Keratinocyte (primary cell): ENCODE measurements at places on chromosomes 12 and 14.

DNA sequence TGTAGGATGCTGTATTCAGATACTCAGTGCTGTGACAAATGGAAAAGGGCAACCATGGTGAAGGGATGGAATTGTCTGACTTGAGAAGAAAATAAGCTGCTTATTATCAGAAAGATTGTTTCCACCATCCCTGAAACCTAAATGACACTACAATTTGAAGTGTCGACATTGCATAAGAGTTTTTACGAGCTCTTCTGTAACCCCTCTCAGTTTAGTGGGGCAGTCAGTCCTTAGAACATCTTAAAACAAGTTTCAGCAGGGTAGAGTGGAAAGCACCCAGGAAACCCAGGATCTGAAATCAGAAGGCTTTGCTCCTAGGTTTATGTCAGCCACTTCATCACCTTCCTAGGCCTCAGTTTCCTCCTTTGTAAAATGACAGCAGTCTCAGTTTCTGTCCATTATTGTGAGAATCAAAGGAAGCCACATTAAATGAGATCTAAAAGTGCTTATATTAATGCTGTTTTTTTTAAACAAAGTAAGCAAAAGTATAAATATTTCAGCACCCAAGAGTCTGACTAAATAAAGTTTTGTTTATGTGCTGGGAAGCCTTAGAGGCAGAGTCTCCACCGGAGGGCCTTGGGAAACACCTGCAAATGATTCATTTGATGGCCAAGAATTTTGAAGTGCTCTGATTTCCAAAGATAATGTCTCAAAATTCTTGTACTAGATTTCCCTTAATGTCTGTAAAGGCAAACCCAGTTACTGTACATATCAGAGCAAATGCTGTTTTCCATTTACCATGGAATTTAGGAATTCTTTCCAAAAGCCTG is 1.8 kb downstream of the IFT43 start:
- peaks cover 4% of the 10 kb centered on the region for H3K36me3 ChIP-seq
- H3K27me3 ChIP-seq: no peaks in the 10 kb centered on the region
- H3K4me1 ChIP-seq: peaks cover 17% of the 10 kb centered on the region
- no peak for DNase-seq

DNA sequence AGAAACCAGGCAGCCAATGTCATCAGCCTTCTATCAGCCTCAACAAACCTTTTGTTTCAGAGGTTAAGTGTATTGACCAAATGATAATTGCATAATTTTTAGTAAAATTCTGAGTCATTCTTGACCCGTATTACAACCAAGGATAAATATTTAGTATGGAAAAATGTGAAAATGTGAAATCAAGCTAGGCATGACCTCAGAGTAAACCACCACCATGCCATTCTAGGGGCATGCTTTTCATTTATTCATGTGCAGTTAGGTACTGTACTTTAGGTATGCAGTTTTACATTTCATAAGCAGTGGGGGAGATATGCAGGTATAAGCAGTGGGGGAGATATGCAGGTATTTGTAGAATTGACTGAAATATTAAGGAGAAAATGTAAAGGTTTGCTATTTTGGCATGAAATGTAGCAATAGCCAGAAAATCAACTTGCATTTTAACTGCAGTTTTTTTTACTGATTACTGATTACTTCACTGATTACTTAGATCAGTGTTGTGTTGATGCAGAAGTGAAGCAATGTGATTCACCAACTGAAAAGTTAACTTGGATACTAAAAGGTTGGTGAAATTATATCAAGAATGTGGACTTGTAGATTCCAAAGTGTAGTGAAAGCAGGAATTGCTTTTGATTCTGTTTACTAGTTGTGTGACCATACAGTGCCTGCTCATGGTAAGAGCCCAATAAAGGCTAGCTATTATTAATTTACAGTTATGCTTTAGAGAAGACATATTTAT is 184.2 kb downstream of the ESR2 start:
- peaks cover 11% of the 10 kb centered on the region for H3K4me1 ChIP-seq
- H3K27me3 ChIP-seq: no peaks in the 10 kb centered on the region

GRCh38 chr12:92573104-92573503 is 129.7 kb upstream of the PLEKHG7 start:
- H3K27me3 ChIP-seq: no peaks in the 10 kb centered on the region
- H3K4me3 ChIP-seq: no peak overlapping the region
- H3K36me3 ChIP-seq: no peaks in the 10 kb centered on the region
- DNase-seq: no peak

DNA sequence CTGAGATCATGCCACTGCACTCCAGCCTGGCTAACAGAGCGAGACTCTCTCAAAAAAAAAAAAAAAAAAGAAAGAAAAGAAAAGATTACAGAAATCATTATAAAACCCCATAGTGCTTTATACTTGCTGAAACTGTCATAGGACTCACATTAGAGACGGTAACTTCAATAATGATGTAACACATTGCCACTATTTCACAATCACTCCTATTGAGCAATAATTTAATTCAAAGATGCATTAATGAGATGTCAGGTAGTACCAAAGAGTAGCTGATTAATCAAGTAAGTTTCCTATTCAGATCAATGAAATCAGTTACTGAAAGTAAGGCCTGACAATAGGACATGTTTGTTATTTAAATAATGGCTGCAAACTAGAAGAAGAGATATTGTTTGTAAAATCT is 751.5 kb upstream of the ALG10B start:
- H3K4me1 ChIP-seq: no peaks in the 10 kb centered on the region
- no peak overlapping the region for H3K27ac ChIP-seq
- no peak for DNase-seq
- no peaks in the 10 kb centered on the region for H3K36me3 ChIP-seq

DNA sequence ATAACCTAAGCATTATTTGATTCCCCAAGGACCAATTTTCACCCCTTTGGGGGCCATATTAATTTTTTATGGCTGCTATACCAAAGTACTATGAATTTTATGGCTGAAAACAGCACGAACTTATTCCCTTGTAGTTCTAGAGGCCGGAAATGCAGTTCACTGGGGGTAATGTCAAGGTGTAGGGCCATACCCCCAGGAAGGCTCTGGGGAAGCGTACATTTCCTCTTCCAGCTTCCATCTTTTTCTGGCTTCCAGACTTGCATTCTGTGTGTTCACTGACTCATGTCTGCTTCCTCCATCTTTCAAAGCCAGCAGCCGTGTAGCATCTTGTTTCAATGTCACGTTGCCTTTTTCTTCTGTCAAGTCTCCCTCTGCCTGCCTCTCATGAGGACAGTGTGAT is 133.5 kb downstream of the BICD1 start:
- no peak overlapping the region for H3K4me3 ChIP-seq
- H3K36me3 ChIP-seq: no peaks in the 10 kb centered on the region
- DNase-seq: no peak
- H3K4me1 ChIP-seq: peaks cover 6% of the 10 kb centered on the region

DNA sequence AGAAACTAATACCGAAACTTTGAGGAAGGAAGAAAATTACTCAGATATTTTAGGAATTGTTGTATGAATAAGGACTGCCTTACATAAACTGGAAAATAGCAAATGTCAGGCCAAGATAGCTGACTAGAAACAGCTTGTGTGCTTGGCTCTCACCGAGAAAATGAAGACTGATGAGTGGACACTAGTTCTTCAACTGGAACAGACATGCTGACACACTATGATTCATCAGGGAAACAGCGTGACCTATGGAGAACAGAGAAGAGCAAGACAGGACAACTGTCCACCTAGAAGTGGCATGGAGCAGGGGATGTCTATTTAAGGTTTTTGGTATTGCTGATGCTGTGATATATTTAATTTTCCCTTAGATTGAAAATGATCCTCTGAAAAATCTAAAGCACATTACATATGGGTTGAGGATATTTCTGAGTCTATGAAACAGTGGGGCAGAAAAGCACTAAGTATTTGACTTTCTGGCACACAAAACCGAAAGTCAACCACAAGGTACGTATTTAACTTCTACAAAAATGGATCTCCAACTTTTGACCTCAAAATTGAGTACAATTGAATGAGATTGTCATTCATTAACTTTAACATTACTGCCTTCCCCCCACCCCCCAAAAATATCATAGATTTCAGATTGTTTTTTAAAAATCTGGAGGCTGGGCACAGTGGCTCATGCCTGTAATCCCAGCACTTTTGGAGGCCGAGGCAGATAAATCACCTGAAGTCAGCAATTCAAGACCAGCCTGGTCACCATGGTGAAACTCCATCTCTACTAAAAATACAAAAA is 863.2 kb downstream of the LRFN5 start:
- no peaks in the 10 kb centered on the region for H3K4me1 ChIP-seq
- no peak overlapping the region for H3K4me3 ChIP-seq
- no peaks in the 10 kb centered on the region for H3K27me3 ChIP-seq
- no peak for DNase-seq
- H3K27ac ChIP-seq: no peak overlapping the region

- peaks cover 6% of the 10 kb centered on the region for H3K36me3 ChIP-seq
- H3K27me3 ChIP-seq: no peaks in the 10 kb centered on the region
- no peak for DNase-seq
- no peak overlapping the region for H3K27ac ChIP-seq
- peaks cover 62% of the 10 kb centered on the region for H3K4me1 ChIP-seq
Measured at GRCh38 chr12:27575762-27576118, 51.7 kb downstream of the PPFIBP1 start.

GRCh38 chr12:42428850-42429249 is 102.9 kb downstream of the PPHLN1 start:
- no peak overlapping the region for H3K27ac ChIP-seq
- no peaks in the 10 kb centered on the region for H3K36me3 ChIP-seq
- DNase-seq: no peak
- peaks cover 6% of the 10 kb centered on the region for H3K4me1 ChIP-seq
- no peaks in the 10 kb centered on the region for H3K27me3 ChIP-seq
- H3K4me3 ChIP-seq: no peak overlapping the region

DNA sequence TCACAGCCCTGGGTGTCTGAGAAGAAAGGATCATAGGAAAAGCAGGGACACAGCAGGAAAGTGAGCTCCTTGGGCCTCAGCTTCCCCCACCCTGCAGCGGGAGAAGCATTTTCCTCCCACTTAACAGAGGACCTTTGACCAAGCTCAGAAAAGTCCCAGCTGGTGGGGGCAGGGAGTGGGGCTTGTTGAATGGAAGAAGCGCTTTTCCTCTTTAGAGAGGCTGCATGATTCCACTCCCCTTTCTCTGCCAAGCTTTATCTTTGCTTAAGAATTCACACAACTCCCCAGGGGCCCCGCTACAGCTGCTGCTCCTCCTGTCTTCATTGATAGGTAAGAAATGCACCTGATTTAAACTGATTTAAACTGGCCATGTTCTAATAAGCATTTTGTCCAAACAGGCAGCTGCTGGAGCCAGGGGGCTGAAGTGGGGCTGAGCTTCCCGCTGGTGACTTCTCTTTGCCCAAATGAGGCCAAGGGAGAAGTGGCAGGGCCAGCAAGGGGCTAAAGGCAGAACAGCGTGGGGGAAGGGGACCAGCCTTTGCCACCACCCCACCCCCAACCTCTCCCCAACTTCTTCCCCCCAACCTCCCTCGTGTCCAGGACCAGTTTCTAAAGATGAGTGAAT is 1.7 kb upstream of the PAPLN start:
- peaks cover 85% of the 10 kb centered on the region for H3K27me3 ChIP-seq
- peaks cover 22% of the 10 kb centered on the region for H3K4me1 ChIP-seq
- H3K36me3 ChIP-seq: no peaks in the 10 kb centered on the region
- H3K27ac ChIP-seq: no peak overlapping the region
- no peak overlapping the region for H3K4me3 ChIP-seq
- DNase-seq: no peak

DNA sequence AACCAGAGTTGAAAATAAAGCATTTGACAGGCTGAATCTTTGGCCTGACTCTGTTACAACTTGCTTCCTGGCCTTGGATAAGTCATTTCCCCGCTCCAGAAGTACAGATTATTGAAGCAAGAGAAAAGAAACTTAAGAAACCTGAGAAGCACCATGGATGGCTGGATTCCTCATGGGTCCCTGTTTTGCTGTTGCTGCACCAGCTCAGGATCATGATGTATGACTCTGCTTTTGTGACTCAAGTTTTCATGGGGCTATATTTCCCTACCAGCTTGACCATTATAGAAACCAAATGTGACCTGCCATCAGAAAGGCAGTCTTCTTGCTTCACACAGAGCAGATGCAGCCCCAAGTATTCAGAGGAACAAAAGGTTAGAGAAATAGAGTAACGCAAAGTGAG is 921.8 kb downstream of the BCL11B start:
- no peak for DNase-seq
- H3K4me3 ChIP-seq: no peak overlapping the region
- H3K4me1 ChIP-seq: peaks cover 4% of the 10 kb centered on the region
- H3K36me3 ChIP-seq: no peaks in the 10 kb centered on the region
- no peak overlapping the region for H3K27ac ChIP-seq

GRCh38 chr14:100439781-100440180 is 116.6 kb downstream of the SLC25A47 start:
- no peak for DNase-seq
- no peaks in the 10 kb centered on the region for H3K36me3 ChIP-seq
- H3K4me3 ChIP-seq: no peak overlapping the region
- peaks cover 24% of the 10 kb centered on the region for H3K4me1 ChIP-seq
- peak overlapping the region; percentile 76 for H3K27ac ChIP-seq

DNA sequence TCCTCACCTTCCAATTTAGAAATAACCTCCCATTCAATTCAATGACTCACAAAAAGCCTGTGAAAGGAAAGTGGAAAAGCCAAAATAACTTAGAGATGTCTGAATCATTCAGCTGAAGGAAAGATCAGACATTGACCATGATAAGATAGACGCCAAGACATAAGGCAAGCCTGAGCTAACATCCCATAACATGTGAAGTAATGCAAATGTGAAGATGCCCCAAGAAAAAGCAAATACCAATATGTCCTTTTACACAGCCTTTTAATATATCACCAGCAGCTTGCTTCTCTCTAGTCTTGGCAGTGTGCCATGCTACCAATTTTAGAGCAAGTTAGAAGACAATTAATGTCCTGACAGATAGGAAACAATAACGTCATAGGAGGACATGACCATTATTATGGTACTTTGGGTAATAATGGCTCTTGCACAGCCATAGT is 2.4 kb upstream of the NUMB start:
- H3K27me3 ChIP-seq: no peaks in the 10 kb centered on the region
- no peak for DNase-seq
- H3K36me3 ChIP-seq: no peaks in the 10 kb centered on the region

DNA sequence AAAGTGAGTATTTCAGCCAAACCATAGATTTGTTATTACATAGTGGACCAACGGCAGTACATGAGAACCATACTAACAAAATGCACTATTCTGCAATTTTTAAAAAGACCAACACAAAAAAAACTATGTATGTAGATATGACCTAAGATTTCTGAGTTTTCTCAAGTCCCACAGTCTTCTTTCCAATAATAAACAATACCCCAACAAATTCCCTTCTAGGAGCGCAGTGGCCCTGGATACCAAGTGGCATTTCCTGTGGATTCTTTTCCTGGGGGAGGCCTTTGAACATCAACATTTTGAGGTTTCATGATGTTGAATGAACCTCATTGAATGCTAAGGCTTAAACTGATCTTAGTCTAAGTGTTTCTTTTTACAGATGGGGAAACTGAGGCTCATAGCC is 210.5 kb downstream of the BCAT1 start:
- no peak for DNase-seq
- no peak overlapping the region for H3K4me3 ChIP-seq
- no peak overlapping the region for H3K27ac ChIP-seq
- no peaks in the 10 kb centered on the region for H3K36me3 ChIP-seq

DNA sequence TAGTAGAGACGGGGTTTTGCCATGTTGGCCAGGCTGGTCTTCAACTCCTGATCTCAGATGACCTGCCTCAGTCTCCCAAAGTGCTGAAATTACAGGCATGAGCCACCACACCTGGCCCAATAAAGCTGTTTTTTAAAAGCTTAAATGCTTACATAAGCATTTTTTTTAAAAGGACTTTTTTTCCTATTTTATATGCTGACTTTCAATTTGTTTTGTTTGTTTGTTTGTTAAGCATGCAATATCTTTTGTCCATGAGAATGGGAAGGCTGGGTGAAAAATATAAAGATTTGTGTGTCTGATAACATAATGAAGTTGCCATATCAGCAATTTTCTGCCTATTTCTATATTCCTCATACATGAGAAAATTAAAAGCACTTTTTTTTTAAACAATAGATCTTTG is 17.0 kb upstream of the SLC2A13 start:
- H3K4me3 ChIP-seq: no peak overlapping the region
- H3K36me3 ChIP-seq: no peaks in the 10 kb centered on the region
- no peak overlapping the region for H3K27ac ChIP-seq
- no peaks in the 10 kb centered on the region for H3K27me3 ChIP-seq
- DNase-seq: no peak
